ENCODE measurements at places on chromosomes 11 and 22. TPM values are rescaled to one million over a fixed set of nuclear protein-coding genes. Genes with fewer than 3 reads are reported as not detected.

The MMP27 gene
- total RNA-seq = not detected

The RTN4R gene
- 21.8 TPM for total RNA-seq

The TPBGL gene
- total RNA-seq = 0.25 TPM

The OR6Q1 gene
- total RNA-seq = not detected

The FOLR1 gene
- 0.55 TPM for total RNA-seq

The KLHDC7B gene
- total RNA-seq = not detected

The RASL10A gene
- total RNA-seq = 1.4 TPM

The CCDC116 gene
- not detected for total RNA-seq

- no peaks in the 10 kb centered on the region for H3K27me3 ChIP-seq
- DNase-seq = no peak
- H3K4me1 ChIP-seq = peaks cover 5% of the 10 kb centered on the region
- no peaks in the 10 kb centered on the region for H3K36me3 ChIP-seq
- H3K27ac ChIP-seq = no peak overlapping the region
Measured at GRCh38 chr11:47056261-47056915, 119.8 kb downstream of the CSTPP1 start.

- no peak overlapping the region for H3K4me3 ChIP-seq
- H3K4me1 ChIP-seq = no peaks in the 10 kb centered on the region
- no peak for DNase-seq
Measured at GRCh38 chr11:32847511-32847910, 17.8 kb downstream of the PRRG4 start.

GRCh38 chr11:1569251-1569780, 2.8 kb downstream of the DUSP8 start:
- no peaks in the 10 kb centered on the region for H3K4me1 ChIP-seq
- H3K27me3 ChIP-seq = peaks cover 18% of the 10 kb centered on the region
- H3K36me3 ChIP-seq = no peaks in the 10 kb centered on the region
- H3K27ac ChIP-seq = no peak overlapping the region

GRCh38 chr11:111762981-111763643, 3.1 kb downstream of the PPP2R1B start:
- peaks cover 55% of the 10 kb centered on the region for H3K36me3 ChIP-seq
- no peak overlapping the region for H3K27ac ChIP-seq
- H3K4me1 ChIP-seq = no peaks in the 10 kb centered on the region
- H3K27me3 ChIP-seq = no peaks in the 10 kb centered on the region

DNA sequence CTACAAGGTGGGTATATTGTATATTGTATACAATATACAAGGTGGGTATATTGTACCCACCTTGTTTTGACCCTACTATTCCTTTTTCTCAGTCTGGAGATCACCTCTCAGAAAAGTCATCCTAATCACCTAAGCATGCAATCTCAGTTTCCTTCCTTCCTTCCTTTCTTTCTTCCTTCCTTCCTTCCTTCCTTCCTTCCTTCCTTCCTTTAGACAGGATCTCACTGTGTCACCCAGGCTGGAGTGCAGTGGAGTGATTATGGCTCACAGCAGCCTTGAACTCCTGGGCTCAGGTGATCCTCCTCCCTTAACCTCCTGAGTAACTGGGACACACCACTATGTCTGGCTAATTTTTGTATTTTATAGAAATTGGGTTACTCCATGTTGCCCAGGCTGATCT, 1.2 kb upstream of the KCNE3 start:
- no peak overlapping the region for H3K27ac ChIP-seq
- no peaks in the 10 kb centered on the region for H3K27me3 ChIP-seq
- H3K36me3 ChIP-seq = no peaks in the 10 kb centered on the region

DNA sequence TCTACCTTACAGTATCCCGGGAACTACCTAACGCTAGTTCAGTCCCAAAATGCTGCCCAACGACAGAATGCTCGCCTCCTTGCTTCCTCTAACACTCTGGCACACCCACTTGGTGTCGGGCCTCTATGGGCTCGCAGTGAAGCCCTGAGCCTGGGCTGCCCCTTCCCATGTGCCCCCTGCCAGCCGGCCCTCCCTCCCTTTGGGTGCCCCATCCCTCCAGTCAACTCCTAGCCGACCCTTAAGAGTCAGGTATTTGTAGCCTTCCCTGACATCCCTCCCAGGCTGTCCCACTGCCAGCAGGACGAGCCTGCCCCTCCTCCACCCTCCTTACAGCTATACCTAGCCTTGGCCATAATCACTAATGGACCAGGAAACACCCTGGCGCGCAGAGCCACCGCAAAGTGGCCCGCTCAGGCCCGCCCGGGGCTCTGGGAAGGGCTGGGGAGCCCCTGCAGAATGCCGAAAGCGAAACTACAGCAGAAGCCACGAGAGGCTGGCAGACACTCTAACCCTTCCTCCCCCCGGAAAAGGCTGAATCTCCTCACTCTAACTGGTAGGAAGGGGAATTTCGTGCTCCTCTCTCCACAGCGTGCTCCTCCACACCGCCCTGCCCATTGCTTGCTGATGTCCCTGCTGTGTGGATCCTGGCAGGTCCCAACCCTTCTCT, 8.2 kb downstream of the CBX7 start:
- H3K4me3 ChIP-seq = peak overlapping the region; percentile 92
- peaks cover 24% of the 10 kb centered on the region for H3K4me1 ChIP-seq
- DNase-seq = no peak

DNA sequence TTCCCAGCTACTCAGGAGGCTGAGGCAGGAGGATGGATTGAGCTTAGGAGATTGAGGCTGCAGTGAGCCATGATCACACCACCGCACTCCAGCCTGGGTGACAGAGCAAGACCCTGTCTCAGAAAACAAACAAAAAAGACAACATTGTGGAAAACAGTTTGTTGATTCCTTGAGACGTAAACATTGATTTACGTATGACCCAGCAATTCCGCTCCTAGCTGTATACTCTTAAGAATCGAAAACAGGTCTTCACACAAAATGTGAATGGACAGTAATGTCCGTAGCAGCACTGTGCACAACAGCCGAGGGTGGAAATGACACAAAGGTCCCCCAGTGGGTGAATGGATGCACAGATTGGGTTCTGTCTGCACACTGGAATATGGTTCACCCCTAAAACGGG, 49.3 kb downstream of the LRP5 start:
- no peak overlapping the region for H3K4me3 ChIP-seq
- no peak for DNase-seq
- H3K27ac ChIP-seq = no peak overlapping the region
- peaks cover 16% of the 10 kb centered on the region for H3K36me3 ChIP-seq
- no peaks in the 10 kb centered on the region for H3K4me1 ChIP-seq

DNA sequence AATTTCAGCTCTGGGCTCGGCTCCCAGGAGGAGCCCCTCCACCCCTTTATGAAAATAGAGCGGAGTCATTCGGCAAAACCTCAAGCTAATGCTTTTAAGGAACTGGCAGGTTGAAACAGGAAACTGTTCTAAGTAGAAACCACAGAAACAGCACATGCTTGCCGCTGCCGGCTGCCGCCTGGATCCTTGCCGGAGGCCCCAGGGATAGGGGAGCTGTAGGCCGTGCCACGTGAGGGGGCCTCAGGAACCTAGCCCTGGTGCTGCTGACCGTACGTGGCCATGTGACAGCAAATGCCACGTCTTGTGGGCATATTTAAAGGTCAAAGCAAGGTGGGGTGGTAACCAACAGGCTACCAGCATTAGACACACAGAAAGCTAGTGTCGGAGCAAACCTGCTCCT, 77.9 kb upstream of the TIMP3 start:
- no peak overlapping the region for H3K27ac ChIP-seq
- no peak overlapping the region for H3K4me3 ChIP-seq
- no peak for DNase-seq

- no peaks in the 10 kb centered on the region for H3K36me3 ChIP-seq
- no peak for DNase-seq
- H3K27me3 ChIP-seq = peaks cover 8% of the 10 kb centered on the region
- peaks cover 3% of the 10 kb centered on the region for H3K4me1 ChIP-seq
- H3K4me3 ChIP-seq = no peak overlapping the region
Measured at GRCh38 chr22:42560381-42560780, 6.6 kb downstream of the SERHL2 start.

- H3K27me3 ChIP-seq = no peaks in the 10 kb centered on the region
- no peaks in the 10 kb centered on the region for H3K4me1 ChIP-seq
- H3K4me3 ChIP-seq = no peak overlapping the region
- no peak overlapping the region for H3K27ac ChIP-seq
Measured at GRCh38 chr11:121523581-121524232, 70.9 kb upstream of the SORL1-AS1 start.

DNA sequence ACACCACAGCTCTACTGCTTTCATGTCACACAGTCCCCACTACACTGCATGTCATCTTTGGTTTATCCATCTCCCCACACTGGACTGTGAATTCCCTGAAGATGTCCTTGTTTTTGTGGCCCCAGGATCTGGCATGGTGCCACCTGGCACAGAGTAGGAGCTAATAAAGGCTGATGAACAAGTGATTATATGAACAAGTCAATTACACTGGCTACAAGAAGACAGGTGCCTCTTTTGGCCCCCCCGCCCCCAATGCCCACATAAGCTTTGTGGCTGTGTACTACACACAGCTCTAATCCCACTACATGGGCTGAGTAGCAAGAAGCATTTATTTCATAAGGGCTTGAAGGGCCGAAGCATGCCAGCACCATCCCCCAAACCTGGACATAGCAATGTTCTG, 24.7 kb downstream of the PLEKHA7 start:
- no peaks in the 10 kb centered on the region for H3K27me3 ChIP-seq
- no peak for DNase-seq
- H3K4me1 ChIP-seq = peaks cover 26% of the 10 kb centered on the region
- H3K27ac ChIP-seq = no peak overlapping the region

GRCh38 chr22:50267591-50268390, 2.4 kb downstream of the MAPK11 start:
- no peak overlapping the region for H3K27ac ChIP-seq
- no peak overlapping the region for H3K4me3 ChIP-seq
- H3K27me3 ChIP-seq = peaks cover 34% of the 10 kb centered on the region

GRCh38 chr11:123314972-123315371, 115.1 kb upstream of the GRAMD1B start:
- no peak for DNase-seq
- H3K27me3 ChIP-seq = no peaks in the 10 kb centered on the region
- no peaks in the 10 kb centered on the region for H3K36me3 ChIP-seq
- no peak overlapping the region for H3K27ac ChIP-seq

- H3K27me3 ChIP-seq = no peaks in the 10 kb centered on the region
- H3K27ac ChIP-seq = no peak overlapping the region
- H3K36me3 ChIP-seq = no peaks in the 10 kb centered on the region
- H3K4me3 ChIP-seq = no peak overlapping the region
- DNase-seq = no peak
Measured at GRCh38 chr11:2397005-2397404, 3.5 kb upstream of the TSSC4 start.

GRCh38 chr11:12889243-12889642, 119.9 kb upstream of the RASSF10 start:
- H3K4me3 ChIP-seq = no peak overlapping the region
- no peaks in the 10 kb centered on the region for H3K27me3 ChIP-seq
- H3K27ac ChIP-seq = no peak overlapping the region
- H3K4me1 ChIP-seq = 0 out of 2 replicates have a peak, but pooled peaks cover 5% of the 10 kb centered on the region
- H3K36me3 ChIP-seq = peaks cover 2% of the 10 kb centered on the region

DNA sequence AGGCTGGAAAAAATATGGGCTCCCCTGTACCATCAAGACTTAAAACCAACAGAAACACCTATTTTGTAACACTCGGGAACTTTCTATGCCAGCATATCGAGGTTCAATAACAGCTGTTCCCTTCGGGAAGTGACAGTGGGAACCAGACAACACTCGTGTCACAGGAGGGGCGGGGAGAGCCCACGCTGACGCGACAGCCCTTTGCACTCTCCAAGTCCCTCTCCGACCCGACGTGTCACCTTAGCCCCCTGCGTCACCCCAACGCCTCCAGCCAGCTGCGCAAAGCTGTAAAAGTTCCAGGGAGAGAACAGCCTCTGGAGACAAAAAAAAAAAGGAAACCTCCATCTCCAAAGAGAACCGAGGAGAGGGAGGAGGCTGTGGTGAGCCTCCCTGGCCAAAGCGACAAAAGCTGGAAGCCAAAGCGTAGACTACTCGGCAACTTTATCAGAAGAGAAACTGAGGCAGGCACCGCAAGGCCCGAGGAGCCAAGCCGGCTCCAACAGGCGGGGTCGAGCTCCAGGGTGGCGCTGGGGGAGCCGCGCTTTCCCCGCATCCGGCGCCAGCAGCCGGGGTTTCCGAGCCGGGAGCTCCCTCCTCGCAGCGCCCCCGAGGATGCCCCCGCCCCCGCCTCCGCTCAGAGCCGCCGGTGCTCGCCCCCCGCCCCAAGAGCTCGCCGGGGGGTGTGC, 751 bp downstream of the ARFGAP3 start:
- H3K27ac ChIP-seq = no peak overlapping the region
- peak; percentile 72 for DNase-seq
- no peaks in the 10 kb centered on the region for H3K4me1 ChIP-seq
- H3K36me3 ChIP-seq = no peaks in the 10 kb centered on the region
- H3K27me3 ChIP-seq = peaks cover 12% of the 10 kb centered on the region

- peaks cover 19% of the 10 kb centered on the region for H3K4me1 ChIP-seq
- no peaks in the 10 kb centered on the region for H3K27me3 ChIP-seq
- no peak overlapping the region for H3K27ac ChIP-seq
- H3K4me3 ChIP-seq = no peak overlapping the region
- no peaks in the 10 kb centered on the region for H3K36me3 ChIP-seq
Measured at GRCh38 chr22:43823353-43823908, 11.3 kb upstream of the EFCAB6 start.

DNA sequence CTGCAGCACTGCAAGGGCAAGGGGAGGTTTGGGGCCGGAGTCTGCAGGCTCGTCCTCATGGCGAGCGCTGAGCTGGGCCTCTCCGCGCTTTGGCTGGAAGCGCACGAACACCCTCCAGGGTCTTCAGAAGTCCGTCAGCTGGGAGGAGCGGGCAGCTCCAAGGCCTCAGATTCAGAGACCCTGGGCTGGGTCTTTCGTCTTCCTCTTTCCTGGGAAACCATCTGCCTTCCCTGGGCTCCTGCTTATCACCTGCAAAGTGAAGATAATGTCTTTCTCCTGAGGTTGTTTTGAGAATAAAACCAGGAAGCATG, 525.6 kb downstream of the BRD1 start:
- no peaks in the 10 kb centered on the region for H3K36me3 ChIP-seq
- no peak overlapping the region for H3K27ac ChIP-seq
- H3K4me1 ChIP-seq = peaks cover 2% of the 10 kb centered on the region
- no peak overlapping the region for H3K4me3 ChIP-seq
- H3K27me3 ChIP-seq = no peaks in the 10 kb centered on the region
- DNase-seq = no peak

GRCh38 chr11:118437208-118438125, 1.2 kb downstream of the KMT2A start:
- no peak for DNase-seq
- 0 out of 2 replicates have a peak overlapping the region, but pooled peaks have one; percentile 65 for H3K27ac ChIP-seq
- no peaks in the 10 kb centered on the region for H3K27me3 ChIP-seq

DNA sequence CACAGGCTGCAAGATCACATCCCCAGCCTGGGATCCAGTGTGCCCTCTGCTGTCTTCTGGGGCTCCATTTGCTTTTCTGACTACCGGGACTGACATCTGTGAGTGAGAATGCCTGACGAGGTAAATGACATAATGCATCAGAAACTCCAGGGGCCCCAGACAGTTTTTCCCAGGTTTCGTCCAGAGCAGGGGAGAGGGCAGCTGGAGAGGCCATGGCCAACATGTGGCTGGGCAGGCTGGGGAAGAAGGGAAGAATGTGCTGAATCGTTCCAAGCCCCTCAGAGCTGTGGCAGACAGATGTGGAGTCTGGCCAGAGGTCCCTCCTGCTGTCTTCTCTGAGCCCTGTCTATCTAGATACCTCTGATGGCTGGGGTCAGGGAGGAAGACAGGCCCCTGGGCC, 163.9 kb downstream of the TRIM29 start:
- H3K36me3 ChIP-seq = no peaks in the 10 kb centered on the region
- H3K27ac ChIP-seq = no peak overlapping the region
- H3K27me3 ChIP-seq = no peaks in the 10 kb centered on the region
- H3K4me1 ChIP-seq = peaks cover 10% of the 10 kb centered on the region
- H3K4me3 ChIP-seq = no peak overlapping the region

GRCh38 chr22:46684706-46685105, 53.3 kb downstream of the CERK start:
- no peaks in the 10 kb centered on the region for H3K27me3 ChIP-seq
- H3K4me1 ChIP-seq = no peaks in the 10 kb centered on the region
- no peak overlapping the region for H3K4me3 ChIP-seq
- peaks cover 22% of the 10 kb centered on the region for H3K36me3 ChIP-seq
- no peak overlapping the region for H3K27ac ChIP-seq
- DNase-seq = no peak

All from H1 (cell line).